ENCODE measurements at places on chromosomes 7 and 10.

DNA sequence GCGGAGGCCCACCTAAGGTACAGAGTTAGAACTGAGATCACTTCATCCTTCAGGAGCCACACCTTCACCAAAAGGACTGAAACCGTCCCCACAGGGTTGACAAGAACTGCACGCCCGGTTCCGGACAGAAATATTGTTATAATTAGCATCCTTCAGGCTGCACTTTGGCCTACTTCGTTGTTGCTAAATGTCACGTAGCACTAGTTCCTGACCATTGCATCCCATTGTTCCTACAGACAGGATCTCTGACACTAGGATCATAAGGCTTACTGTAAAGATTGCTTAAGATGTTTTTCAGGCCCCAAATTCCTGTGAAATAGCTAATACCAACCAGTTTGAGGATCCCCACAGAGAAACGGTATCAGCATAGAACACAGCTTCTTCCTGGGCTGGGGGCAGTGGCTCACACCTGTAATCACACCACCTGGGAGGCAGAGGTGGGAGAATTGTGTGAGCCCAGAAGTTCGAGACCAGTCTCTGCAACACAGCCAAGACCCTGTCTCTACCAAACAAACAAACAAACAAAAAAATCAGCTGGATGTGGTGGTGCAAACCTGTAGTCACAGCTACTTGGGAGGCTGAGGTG, 18.3 kb upstream of the EIF4H start:
- DNase-seq: no peak

- DNase-seq: no peak
Measured at GRCh38 chr7:8988267-8988666, 554.9 kb downstream of the NXPH1 start.

GRCh38 chr7:45451342-45452035, 122.7 kb upstream of the ADCY1 start:
- peak; percentile 46 for DNase-seq

DNA sequence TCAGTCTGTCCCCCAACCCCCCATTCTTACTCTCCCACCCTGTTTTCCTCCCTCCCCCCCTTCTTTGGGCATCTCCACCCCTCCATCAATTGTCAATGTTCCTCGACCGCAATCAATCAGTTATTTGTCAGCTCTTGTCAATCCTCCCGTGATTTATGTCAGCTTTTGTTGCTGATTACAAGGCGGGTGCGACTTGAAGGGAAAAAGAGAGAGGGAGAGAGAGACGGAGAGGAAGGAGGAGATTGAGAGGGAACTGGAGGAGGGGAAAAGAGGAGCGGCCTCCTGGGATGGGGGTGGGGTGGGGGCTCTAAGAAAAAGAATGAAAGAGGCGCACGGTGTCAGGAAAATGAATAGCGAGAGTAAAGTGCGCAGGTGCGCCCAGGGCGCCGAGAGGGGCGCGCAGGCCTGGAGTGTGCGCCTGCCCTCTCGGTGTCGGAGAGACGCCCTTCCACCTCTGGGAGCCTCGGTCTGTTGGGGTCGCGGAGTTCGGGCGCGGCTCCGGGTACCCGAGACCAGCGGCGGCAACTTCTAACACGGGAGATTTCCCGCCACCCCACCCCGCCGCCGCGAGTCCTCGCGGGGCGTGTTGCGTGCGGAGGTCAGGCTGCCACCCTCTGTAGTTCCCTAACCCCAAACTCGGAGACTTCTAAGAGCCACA, 1.1 kb upstream of the ZNF503 start:
- peak; percentile 50 for DNase-seq

DNA sequence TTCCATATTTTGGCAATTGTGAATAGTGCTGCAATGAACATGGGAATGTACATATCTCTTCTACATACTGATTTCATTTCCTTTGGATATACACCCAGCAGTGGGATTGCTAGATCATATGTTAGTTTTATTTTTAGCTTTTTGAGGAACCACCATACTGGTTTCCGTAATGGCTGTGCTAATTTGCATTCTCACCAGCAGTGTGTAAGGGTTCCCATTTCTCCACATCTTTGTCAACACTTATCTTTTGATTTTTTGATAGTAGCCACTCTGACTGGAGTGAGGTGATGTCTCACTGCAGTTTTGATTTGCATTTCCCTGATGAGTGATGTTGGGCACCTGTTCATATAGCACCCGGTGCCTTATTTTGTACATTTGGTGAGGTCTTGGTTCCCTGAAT, 519.6 kb downstream of the REEP3 start:
- no peak for DNase-seq

DNA sequence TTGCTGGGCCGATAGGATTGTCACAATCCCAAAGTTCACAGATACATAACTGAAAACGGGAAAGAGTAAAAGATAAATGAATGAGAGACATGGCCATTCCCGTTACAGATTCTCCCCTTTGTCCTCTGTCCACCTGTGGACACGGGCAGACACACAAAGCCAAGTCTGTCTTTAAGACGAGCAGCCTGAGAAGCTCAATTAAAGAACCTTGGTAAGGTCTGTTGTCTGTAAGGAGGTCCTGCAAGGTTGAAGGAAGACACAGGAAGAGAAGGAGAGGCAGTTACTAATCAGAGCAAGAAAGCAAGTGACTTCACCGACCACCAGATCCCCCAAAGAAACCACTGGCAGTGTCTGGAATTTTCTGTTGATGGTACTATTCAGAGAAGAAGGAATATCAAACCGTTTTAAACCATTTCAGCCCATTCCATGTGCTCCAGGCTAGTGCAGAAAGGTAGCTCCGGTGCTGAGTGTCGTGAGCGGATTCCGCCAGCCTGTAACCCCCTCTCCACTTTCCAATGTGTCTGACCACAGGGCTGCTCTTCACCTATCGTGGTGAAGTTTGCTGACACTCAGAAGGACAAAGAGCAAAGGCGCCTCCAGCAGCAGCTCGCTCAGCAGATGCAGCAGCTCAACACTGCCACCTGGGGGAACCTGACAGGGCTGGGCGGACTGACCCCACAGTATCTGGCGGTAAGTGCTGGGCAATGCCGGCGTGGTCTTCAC, 252.6 kb downstream of the CELF2 start:
- peak; percentile 19 for DNase-seq

DNA sequence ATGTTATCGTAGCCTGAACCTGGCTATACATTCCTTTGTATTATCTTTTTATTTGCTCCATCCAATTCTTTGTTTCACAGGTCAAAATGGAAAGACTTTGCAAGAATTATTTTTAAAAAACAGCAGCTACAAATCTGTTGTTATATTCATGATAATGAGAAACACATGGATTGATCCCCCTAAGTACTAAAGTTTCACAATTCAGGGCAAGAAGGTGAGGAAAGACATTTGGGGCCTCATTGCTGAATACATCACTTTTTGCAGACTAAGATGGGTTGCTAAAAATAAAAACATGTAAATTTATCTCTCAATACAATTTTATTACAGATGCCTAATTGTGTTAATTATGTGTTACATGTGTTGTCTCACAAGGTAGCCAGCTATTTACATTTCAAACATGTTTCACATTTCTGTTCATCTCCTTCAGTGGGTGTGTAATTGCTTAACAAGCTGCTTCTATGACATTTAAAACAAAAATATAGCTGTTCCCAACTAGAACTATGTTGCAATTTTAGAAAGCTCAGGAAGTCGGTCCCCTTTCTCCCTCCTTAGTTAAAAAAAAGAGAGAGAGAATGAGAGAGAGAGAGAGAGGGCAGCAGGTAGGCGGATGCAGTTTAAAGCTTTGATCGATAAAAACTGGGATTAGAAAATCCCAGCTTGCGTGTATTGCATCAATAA, 606.3 kb upstream of the FZD8 start:
- no peak for DNase-seq

GRCh38 chr7:120005720-120006119, 267.3 kb upstream of the KCND2 start:
- no peak for DNase-seq

GRCh38 chr7:101882595-101883564, 65.5 kb downstream of the CUX1 start:
- DNase-seq: peak; percentile 100

DNA sequence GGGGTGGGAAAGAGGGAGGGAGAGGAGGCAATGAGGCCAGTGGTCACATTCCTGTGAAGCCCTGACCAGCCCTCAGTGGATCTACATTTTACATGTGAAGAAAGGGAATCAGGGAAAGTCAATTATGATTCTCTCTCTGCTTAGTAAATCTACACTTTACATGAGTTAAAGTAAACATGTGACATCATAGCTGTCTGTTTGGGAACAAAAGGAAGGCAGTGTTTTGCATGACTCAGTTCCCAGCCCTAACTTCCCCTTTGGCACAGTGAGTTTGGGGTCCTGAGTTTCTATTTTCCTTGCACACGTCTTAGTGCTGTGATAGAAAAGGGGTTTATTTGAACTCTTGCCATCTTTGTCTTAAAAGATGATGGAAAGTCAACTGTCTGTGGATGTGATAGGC, 615.1 kb downstream of the SDK1 start:
- peak; percentile 22 for DNase-seq

DNA sequence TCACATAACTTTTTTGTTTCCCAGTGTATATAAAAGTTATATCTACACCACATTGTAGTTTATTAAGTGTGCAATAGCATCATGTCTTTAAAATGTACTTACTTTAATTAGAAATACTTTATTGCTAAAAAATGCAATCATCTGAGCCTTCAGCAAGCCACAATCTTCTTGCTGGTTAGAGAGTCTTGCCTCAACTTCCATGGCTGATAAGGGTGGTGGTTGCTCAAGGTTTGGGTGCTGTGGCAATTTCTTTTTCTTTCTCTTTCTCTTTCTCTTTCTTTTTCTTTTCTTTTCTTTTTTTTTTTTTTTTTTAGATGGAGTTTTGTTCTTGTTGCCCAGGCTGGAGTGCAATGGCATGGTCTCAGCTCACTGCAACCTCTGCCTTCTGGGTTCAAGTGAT, 360.0 kb downstream of the MAGI2 start:
- no peak for DNase-seq

GRCh38 chr10:6030940-6031339, 31.2 kb downstream of the IL2RA start:
- no peak for DNase-seq

GRCh38 chr7:35405461-35405860, 151.6 kb upstream of the TBX20 start:
- DNase-seq: no peak

- DNase-seq: peak; percentile 28
Measured at GRCh38 chr10:28429573-28430216, 103.2 kb upstream of the WAC start.

- DNase-seq: no peak
Measured at GRCh38 chr7:67842571-67842970, 845.9 kb downstream of the TYW1 start.

DNA sequence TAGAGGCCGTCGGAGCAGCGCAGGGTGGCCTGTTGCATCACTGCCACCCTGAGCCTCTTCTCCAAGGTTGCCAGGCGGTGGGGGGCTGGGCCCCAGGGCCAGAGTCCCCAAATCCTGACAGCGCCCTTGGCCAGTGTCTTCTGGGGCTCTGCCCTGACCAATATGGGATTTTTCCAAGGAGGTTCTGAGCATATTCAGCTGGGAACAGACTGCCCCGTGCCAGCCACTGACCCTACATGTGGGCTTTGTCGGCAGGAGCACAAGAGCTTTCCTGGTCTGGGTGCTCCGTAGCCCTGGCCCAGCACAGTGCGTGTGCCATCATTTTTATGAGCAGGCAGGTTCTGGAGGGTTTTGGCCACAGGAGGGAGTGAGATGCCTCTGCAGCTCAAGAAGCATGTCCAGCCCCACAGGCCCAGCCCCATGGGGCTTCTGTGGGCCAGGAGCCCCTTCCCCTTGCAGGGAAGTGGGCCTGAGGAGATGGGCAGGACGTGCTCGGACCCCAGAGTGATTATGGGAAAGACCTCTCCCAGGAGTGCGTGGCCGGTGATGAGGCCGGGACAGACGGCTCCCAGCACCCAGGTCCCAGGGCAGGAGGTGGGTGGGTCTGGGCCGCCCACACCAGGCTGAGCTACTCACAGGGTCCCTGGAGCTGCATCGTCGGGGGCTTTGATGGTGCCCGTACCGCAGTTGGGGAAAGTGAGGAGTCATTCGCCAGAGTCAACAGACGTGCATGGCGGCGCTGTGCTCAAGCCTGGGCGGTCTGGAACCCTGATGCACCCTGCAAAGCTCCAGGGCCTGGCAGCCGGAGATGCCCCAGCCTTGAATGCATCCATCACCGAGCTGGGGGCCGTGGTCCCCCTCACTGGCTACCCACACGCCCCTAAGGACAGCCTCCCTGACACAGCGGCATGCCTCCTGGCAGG, 66.6 kb downstream of the PWWP2B start:
- DNase-seq: peak; percentile 28

DNA sequence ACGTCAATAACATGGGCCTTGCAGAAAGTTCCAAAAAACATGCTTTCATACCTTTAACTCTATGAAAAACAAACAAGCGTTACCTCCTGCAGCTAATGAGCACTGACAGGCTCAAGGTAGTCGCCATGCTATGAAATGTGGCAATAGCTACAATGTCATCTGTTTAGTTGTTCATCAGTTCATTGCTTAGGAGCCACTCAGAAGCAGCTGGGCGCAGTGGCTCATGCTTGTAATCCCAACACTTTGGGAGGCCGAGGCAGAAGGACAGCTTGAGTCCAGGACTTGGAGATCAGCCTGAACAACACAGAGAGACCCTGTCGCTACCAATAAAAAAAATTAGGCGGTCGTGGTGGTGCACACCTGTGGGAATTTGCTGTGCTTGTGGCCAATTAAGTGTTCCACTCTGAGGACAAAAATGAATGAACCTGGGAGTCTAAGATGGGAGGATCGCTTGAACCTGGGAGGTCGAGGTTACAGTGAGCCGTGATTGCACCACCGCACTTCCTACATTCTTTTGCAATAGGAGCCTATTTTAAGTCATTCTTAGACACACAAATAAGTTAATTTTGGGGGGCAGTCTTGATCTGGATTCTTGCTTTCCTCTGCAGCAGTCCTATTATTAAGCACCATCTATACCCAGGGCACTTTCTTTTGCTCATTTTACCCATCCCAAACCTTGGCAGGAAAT, 276.2 kb upstream of the KLF14 start:
- DNase-seq: no peak

- DNase-seq: no peak
Measured at GRCh38 chr7:78222001-78222751, 423.6 kb downstream of the PHTF2 start.

GRCh38 chr10:127041552-127041951, 136.3 kb downstream of the DOCK1 start:
- DNase-seq: peak; percentile 88

- no peak for DNase-seq
Measured at GRCh38 chr10:116070743-116071320, 202.2 kb downstream of the GFRA1 start.

DNA sequence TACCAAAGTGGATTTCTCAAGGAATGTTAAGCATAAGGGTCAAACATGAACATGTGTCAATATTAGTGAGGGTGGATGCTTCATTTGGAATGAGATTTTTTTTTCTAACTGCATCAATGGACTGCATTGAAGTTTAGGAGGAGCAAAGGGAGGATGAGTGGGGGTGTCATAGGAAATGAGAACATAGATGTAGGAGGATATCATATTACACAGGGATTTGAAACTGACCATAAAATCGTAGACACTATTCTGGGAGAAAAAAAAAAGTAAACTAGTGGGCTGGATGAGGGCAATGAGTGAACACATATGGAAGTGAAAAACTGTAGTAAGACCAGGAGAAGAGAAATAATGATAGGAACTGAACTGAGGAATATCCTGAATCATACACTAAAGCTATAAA, 109.4 kb downstream of the SEMA3A start:
- DNase-seq: peak; percentile 71

- no peak for DNase-seq
Measured at GRCh38 chr10:86729677-86730076, 26.7 kb upstream of the BMPR1A start.

All from ELR (cell line).